ENCODE measurements at places on chromosomes 5 and 9.

GRCh38 chr5:154118893-154119336, 71.6 kb upstream of the GALNT10 start:
- DNase-seq: no peak

- DNase-seq: no peak
Observed at GRCh38 chr5:54514291-54514690, 3.3 kb upstream of the SNX18 start.

DNA sequence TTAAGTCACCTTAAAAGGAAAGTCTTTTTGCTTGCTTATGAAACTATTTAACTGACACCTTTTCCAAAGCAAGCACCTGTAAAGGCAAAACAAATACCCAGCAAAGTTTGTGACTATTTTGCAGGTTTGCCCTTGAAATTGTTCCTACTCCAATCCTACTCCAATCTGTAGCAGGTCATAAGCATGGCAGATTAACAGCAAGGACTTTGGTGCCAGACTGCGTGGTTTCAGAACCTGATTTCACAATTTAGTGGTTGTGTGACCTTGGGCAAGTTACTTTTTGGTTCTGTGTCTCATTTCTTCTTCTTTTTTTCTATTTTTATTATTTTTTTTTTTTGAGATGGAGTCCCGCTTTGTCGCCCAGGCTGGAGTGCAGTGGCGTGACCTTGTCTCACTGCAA, 282.1 kb downstream of the RFX3 start:
- no peak for DNase-seq

DNA sequence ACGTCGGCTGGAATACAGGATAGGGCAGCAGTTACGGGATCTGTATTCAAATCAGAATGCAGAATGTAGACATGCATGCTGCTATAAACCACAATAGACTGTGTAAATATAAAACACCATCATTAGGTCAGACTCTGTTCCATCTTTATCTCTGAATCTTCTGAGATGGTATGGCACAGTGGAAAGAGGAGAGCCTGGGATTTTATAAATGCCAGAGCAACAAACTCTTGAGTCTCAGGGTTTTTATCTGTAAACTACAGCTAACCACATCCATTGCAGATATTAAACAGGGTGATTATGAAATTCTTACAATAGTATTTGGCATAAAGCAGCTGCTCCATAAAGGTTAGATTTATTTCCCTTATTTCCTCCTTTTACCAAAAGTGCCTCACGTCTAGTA, 108.7 kb downstream of the ZDHHC21 start:
- no peak for DNase-seq

DNA sequence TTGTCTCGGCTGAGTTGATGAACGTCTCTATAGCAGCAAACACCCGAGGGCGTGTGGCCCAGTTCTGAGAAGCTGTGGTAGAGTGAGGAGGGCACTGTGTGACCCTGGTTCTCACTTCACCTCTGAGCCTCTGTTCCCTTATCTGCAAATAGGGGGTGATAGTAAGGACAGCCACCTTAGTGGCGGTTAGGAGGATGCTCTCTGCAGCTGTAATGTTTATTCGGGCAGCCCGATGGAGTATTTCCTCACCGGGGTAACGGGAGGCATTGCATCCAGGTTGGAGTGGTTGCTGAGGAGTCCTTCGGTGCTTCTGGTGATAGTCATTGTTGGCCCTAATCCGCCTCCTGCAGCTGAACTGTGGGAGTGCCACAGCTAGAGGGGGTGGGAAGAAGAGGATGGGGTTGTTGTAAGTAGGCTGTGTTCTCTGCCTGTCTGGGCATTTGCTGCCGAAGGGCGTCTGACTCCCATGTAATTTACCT, 13.9 kb downstream of the PRRC2B start:
- DNase-seq: no peak

DNA sequence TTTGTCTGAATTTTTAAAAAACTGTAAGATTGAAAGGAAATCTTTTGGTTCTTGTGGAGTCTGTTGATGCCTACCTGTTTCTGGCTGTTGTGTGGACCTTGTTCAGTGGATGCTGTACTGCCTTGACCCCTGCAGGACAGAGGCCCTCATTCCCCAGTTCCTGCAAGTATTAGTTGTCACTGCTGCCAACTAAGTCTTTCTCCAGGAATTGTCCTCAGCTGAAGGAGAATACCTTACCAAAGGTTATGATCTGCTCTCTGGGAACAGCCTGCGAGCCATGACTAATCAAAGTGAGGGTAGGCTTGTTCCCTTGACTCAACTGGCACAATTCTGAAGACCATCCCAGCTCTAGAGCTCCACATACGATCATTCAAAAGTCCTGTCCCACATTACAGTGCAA, 145.3 kb upstream of the FST start:
- no peak for DNase-seq

- no peak for DNase-seq
Observed at GRCh38 chr5:120805131-120805530, 341.0 kb downstream of the PRR16 start.

GRCh38 chr5:138385660-138386059, 33.2 kb downstream of the KDM3B start:
- DNase-seq: no peak

DNA sequence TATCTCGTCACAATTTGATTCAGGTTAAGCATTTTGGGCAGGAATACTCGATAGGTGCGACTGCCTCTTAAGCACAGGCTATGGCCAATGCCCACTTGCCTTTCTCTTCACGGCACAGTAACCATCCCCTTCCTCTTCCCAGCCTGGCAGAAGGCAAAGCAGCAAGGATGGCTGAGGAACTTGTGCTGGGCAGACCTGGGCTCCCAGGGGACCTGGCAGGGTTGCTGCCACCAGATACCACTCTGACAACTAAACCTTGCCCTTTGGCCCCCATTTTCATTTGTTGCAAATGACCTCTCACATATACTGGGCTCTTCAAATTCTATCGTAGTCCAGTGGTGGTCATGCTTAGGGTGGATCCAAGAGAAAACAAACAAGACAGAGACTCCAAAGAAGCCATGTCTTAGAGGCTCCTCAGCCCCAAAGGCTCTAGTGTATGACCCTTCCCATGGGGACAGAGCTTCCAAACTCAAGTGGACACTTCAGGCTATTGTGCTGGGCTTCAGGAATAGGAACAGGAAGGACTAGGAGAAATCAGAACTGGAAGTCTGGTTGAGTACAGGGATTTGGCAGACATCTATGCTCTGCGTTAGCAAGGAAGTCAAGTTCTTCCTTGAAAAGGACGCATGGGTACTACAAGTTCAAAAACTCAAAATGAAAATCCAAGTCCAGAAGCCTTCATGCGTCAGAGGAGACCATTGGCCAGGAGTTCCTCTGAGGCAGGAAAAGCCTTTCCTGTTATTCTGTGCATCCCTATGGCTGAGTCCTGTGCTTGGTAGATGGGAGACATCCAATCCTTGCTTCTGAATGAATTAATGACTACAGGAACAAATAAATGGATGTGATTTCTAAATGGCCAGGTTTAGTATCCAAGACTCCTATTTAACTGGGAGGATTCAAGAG, 64.6 kb upstream of the PLPP1 start:
- DNase-seq: no peak

Measured in activated CD4-positive, alpha-beta T cell treated with anti-CD3 and anti-CD28 coated beads, Interleukin-2, Interleukin-6, amounts not matched to agents 100 ng/mL and 50 ng/mL, durations not matched to agents 16 hours and 8 hours (primary cell).